Endodermal cell (in vitro differentiated cells): ENCODE measurements at places on chromosomes 3 and 15. TPM values are rescaled to one million over a fixed set of nuclear protein-coding genes. Genes with fewer than 3 reads are reported as not detected.

GRCh38 chr15:38085114-38085513 lies 150.7 kb downstream of the TMCO5A start:
- no peak overlapping the region for H3K27ac ChIP-seq
- no peak for DNase-seq
- H3K27me3 ChIP-seq: peaks cover 5% of the 10 kb centered on the region
- no peaks in the 10 kb centered on the region for H3K36me3 ChIP-seq
- no peak overlapping the region for H3K4me3 ChIP-seq
- no peaks in the 10 kb centered on the region for H3K4me1 ChIP-seq

- H3K27ac ChIP-seq: no peak overlapping the region
- H3K36me3 ChIP-seq: no peaks in the 10 kb centered on the region
- no peaks in the 10 kb centered on the region for H3K27me3 ChIP-seq
- no peak overlapping the region for H3K4me3 ChIP-seq
These were observed 109.1 kb downstream of the ZNF385D start for GRCh38 chr3:21641959-21642358.

GRCh38 chr15:94252223-94252766 lies 20.9 kb downstream of the MCTP2 start:
- H3K27ac ChIP-seq: no peak overlapping the region
- H3K36me3 ChIP-seq: no peaks in the 10 kb centered on the region
- DNase-seq: no peak
- H3K27me3 ChIP-seq: no peaks in the 10 kb centered on the region
- H3K4me3 ChIP-seq: no peak overlapping the region

GRCh38 chr3:37086918-37087317 lies 87.5 kb downstream of the LRRFIP2 start:
- H3K36me3 ChIP-seq: peaks cover 49% of the 10 kb centered on the region
- no peak overlapping the region for H3K27ac ChIP-seq
- no peak overlapping the region for H3K4me3 ChIP-seq
- DNase-seq: no peak

DNA sequence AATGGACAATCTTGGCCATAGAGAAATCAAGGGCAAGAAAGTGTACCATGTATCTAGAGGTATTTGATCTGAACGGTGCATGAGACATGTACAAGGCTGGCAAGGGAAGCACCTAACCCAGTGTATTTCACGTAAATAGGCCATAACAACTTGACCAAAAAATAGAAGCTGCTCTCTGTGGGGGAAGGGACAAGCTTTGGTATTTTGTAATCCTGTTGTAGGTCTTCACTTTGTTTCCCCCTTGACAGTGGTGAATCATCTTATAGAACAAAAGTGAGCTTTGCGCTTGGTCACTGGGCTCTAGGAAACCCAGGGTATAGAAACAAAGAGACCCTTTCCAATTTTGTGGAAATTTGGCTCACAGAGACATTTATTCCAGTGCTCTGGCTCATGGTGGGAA lies 21.0 kb downstream of the LARS2 start:
- no peaks in the 10 kb centered on the region for H3K4me1 ChIP-seq
- H3K27me3 ChIP-seq: no peaks in the 10 kb centered on the region
- H3K36me3 ChIP-seq: peaks cover 67% of the 10 kb centered on the region
- no peak for DNase-seq

DNA sequence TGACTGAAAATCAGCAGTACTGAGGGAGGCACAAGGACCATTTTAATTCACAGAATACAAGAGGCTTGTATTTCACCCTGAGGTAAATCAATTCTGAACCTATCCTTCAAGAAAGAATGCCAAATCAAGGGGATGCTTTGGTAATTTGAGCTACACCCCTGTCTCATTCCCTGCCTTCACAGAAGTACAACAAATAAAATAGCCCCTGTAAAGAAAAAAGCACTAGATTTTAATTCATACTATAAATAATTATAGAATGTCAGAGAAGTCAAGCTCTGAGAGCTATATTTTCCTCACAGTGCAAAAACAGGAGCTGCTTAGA lies 249.0 kb downstream of the ISL2 start:
- H3K4me1 ChIP-seq: no peaks in the 10 kb centered on the region
- no peak overlapping the region for H3K27ac ChIP-seq
- no peak overlapping the region for H3K4me3 ChIP-seq
- H3K27me3 ChIP-seq: peaks cover 8% of the 10 kb centered on the region

- H3K4me1 ChIP-seq: peaks cover 3% of the 10 kb centered on the region
- no peaks in the 10 kb centered on the region for H3K27me3 ChIP-seq
- no peak for DNase-seq
- H3K27ac ChIP-seq: no peak overlapping the region
These were observed 52.6 kb upstream of the CP start for GRCh38 chr3:149274220-149274619.

DNA sequence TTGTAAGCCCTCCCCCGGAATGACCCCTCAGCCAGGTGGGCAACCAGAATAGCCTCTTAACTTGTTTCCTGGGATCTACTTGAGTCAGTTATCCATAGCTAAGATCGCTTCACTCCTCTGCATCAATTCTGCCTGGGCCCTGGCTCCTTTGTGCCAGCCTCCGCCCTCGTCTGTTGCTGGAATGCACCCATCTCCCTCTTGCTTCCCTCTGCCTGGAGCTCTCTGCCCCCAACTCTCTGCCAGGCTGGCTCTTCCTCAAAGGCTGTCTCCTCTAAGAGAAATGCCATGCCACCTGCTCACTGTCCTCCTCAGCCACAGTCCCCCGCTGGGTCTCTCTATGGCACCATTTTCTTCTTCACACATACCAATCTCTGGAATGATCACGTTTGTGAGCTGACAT lies 240.8 kb downstream of the ADAMTS17 start:
- no peaks in the 10 kb centered on the region for H3K4me1 ChIP-seq
- H3K36me3 ChIP-seq: no peaks in the 10 kb centered on the region
- no peak overlapping the region for H3K27ac ChIP-seq
- peaks cover 1% of the 10 kb centered on the region for H3K27me3 ChIP-seq

GRCh38 chr3:176505878-176506621 lies 691.2 kb downstream of the TBL1XR1 start:
- no peak overlapping the region for H3K27ac ChIP-seq
- no peaks in the 10 kb centered on the region for H3K4me1 ChIP-seq
- H3K4me3 ChIP-seq: no peak overlapping the region
- H3K36me3 ChIP-seq: no peaks in the 10 kb centered on the region
- peak; percentile 88 for DNase-seq
- H3K27me3 ChIP-seq: no peaks in the 10 kb centered on the region

- H3K27me3 ChIP-seq: no peaks in the 10 kb centered on the region
- no peaks in the 10 kb centered on the region for H3K36me3 ChIP-seq
- DNase-seq: no peak
- no peak overlapping the region for H3K4me3 ChIP-seq
- H3K4me1 ChIP-seq: no peaks in the 10 kb centered on the region
These were observed 204.8 kb upstream of the TOPAZ1 start for GRCh38 chr3:44036850-44037249.

- H3K36me3 ChIP-seq: peaks cover 6% of the 10 kb centered on the region
- DNase-seq: no peak
- H3K27me3 ChIP-seq: no peaks in the 10 kb centered on the region
- peak overlapping the region; percentile 98 for H3K4me3 ChIP-seq
- H3K27ac ChIP-seq: peak overlapping the region; percentile 94
These were observed 378 bp upstream of the FEM1B start for GRCh38 chr15:68277131-68277602.

DNA sequence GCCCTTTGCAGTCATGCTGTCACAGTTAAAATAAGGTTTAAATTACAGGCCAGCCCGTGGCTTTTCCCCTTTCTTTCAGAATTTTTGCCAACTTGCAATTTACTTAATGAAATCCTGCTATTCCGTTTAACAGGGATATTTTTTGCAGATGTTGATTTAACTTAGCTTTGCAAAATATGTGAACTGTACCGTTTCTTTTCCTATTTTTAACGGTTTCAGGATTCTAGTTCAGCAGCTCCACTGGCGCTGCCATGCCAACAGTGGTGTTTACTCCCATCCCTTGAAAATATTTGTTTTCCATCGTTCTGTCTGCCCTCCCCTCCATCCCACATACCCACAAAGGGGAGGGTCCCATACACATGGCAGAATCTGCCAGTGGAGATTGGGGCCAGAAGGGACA lies 54.3 kb downstream of the SMAD6 start:
- no peak for DNase-seq
- H3K27me3 ChIP-seq: no peaks in the 10 kb centered on the region
- no peaks in the 10 kb centered on the region for H3K4me1 ChIP-seq
- peaks cover 88% of the 10 kb centered on the region for H3K36me3 ChIP-seq

LARP6 gene
- 23.1 to 28.9 TPM (median 24.9 TPM) in 3 replicates for total RNA-seq

MCTP2 gene
- total RNA-seq: 8.5 and 9.2 TPM in 2 replicates

AGBL1 gene
- 0.07 and 0.14 TPM in 2 replicates for total RNA-seq

SLC26A6 gene
- 61.4 and 75.6 TPM in 2 replicates for total RNA-seq
